ENCODE measurements at places on chromosomes 13 and 19.

DNA sequence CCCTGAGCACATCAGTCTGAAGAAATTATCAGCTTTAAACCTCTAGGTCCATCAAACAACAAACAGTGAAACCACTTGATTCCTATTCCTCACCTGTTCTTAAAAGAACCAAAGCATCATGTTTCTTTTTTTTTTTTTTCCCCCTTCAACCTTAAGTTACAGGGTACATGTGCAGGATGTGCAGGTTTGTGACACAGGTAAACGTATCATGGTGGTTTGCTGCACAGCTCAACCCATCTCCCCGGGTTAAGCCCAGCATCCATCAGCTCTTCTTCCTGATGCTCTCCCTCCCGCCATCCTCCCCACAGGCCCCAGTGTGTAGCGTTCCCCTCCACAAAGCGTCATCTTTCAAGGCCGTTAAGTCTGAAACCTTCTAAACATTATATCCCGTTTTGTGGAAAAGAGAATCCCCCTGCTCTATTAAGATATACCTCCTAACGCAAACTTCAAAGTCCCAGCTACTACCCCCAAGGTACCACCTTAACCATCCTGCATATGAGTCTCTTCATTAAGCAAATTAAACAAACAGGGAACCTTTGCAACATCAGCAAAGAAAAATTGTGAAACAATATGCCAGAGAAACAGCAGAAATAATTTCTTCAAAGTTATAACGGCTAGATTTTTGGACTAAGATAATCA lies 10.8 kb downstream of the USP12 start:
- DNase-seq: no peak

DNA sequence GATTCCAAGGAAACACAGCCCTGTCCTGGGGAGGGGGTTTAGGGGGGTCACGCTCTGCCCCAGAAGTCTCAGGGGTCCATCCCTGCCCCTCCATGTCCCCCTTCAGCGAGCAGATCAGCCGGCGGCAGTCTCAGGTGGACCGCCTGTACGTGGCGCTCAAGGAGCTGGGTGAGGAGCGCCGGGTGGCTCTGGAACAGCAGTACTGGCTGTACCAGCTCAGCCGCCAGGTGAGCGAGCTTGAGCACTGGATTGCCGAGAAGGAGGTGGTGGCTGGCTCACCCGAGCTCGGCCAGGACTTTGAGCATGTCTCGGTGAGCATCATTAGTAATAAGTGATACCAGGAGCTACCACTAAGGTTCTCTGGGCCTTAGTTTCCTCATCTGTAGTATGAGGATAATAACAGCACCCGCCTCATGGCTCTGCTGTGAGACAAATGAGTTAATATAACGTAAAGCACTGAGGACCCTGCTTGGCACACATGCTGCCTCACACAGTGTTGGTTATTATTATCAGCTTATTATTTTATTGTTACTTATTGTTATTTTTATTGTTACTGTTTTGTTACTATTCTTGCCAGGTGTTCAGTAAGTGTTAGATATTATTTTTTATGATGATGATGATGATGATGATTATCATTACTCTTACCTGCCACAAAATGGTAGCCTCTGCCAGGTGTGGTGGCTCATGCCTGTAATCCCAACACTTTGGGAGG lies 20.5 kb upstream of the SHKBP1 start:
- no peak for DNase-seq

DNA sequence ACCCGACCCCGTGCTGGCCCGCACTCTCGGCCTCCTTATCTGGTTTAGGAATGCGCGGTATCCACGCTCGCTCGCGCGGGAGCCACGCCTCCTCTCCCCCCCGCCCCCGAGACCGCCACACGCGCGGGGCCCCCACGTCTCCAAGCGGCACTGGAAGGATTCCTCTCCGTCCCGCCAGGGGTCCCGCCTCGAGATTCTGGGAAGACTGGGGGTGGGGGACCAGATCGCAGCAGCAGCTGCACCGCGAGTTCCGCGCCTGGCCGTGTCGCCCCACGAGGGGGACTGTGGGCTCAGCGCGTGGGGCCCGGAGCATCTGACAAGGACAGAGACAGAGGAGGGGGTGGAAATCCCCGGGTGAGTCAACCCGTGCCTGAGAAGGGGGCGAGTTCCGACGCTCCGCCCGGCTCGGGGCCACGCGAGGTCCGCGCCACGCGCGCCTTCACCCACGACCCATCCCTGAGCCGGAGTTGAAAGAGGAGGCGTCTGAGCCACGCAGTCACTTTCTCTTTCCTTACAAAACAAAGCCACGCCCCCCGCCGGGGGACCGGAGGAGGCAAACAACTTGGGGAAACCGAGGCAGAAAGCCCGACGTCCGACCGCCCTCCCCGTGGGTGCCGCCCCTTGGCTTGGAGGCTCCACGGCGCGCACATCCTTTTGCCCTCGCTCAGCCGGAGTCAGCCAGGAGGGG lies 814 bp downstream of the S1PR2 start:
- DNase-seq: peak; percentile 55

- DNase-seq: peak; percentile 61
These were observed 4.0 kb upstream of the GRIN3B start for GRCh38 chr19:996051-996838.

DNA sequence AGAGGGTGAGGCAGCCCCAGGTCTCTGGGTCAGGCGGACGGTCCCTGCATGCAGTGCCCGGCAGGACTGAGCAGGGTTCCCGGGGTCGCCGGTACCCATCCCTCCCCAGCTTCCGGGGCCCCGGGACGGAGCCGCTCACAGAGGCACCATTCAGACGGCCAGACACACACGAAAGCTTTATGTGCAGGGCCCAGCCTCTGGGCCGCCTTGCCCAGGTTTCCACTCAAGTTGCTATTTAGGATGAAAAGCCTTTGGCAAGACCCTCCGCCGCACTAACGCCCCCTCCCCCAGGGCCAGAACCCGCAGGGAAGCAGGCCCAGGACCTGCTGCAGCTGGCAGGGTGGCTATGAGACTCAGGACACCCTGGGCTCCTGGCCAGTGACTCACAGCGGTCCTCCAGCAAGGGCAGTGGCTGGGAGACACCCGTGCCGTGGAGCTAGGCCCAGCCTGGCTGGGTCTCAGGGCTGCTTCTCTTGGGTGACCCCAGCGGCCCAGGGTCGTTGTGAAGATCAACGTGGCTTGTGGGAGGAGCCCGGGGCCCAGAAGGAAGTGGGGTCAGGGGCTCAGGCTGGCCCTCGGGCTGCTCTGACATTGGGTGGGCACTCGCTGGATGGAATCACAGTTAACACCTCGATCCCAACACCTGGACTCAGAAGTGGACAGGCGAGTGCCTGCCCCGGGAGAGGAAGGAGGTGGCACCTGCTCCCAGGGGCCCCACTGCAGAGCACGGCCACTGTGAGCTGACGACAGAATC lies 4.8 kb downstream of the C19orf25 start:
- no peak for DNase-seq

DNA sequence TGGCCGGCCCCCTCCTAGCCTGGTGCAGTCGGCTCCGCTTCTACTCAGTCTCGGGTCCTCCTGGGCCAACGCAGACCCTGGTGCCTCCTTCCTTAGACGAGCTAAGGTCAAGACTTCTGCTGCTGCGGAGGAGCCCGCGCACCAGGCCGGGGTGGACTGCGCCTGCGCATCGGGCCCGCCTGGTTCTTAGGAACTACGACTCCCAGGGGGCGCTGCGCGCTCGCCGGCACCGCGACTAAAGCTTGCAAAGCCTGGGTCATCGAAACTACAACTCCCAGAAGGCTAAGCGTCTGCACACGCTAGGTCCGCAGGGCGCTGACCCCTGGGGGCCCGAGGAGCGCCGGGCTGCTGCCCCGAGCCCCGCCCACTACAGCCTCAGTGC lies at the start of gene ZNF835:
TSS of gene ZNF835 (minus strand) at position 145 of the 382 bp plus-strand sequence. CDS start 6,559 bp downstream, outside the sequence.
- peak; percentile 94 for DNase-seq

GRCh38 chr19:51735759-51736449 lies 12.1 kb upstream of the HAS1 start:
- DNase-seq: peak; percentile 72

DNA sequence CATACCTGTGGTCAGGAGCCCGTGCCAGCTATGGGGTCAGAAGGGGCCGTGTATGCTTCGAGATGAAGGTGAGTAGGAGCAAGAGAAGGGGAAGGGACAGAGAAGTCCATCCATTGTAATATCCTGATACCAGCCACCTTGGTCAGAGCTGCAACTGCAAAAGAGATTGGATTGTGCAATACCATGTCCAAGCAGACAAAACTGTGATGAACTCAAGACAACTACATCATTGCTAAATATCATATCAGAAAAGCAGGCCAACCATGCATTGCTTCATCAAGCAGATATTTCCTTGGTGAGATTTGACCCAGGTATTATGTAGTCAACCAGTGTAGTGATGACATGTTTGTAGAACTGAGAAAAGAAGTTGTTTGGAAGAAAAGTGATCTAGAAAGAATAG lies 12.1 kb downstream of the HNRNPUL1 start:
- no peak for DNase-seq
